ENCODE measurements at places on chromosomes 16 and 17.

GRCh38 chr17:83035722-83036121 lies 43.7 kb upstream of the METRNL start:
- DNase-seq = no peak

DNA sequence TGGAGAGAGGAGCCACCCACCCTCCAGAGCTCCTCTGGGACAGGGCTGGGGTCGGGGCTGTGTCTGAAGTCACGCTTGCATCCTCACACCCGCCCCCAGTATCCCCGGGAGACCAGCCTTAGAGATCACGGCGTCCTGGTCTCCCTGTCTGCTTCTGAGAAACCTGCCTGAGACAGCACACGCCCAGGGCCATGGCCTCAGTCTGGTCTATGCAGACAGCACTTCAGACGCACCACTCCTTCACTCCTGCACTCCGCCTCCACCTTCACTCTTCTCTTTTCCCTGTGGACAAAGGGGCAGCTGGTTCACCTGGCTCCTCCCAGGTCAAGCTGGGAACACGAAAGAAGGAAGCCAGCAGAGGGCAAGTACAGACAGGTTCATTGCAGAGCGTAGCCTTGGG lies 248.0 kb upstream of the GSE1 start:
- no peak for DNase-seq

DNA sequence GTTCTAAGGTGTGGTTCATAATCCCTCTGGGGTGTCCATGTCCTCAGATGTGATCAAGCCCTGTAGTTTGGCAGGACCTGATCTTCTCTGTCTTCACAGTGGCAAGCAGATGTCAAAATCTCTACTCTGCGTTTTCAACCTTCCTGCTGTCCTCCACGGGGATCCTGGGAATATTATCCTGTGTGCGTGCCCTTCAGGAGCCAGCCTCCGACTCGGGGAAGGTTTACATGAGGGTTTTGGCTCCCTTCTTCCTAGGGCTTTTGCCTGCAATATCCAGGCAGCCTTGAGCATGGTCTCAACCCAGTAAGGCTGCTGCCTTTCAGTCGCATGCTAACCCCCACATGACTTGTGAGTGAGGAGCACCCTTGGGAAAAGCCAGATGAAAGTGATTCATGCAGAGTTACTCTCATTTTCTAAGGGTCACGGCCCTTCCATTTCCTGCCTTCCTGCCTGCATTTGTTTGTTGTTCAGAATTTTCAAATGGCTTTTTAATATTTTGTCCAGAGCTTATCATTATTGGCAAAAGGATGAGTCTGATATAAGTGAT lies 202.2 kb upstream of the CHMP6 start:
- peak; percentile 93 for DNase-seq

DNA sequence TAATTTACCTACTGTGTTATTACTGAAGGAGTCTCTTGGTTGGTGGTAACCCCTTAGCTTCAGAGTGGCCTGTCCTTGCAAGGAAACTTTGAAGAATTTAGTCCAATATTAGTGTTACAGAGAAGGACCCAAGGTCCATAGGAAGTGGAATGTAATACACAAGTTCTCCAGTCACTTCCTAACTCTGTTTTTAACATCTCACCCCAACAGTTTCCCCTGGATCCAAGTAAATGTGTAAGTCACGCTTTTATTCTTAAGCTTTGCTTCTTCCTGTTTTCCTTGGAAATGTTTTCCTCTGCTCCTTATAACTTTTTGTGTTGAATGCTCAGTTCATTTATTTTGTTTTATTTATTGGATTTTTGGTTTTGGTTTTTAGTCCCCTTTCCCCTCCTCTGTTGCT lies 25.9 kb upstream of the RPRML start:
- DNase-seq = no peak

DNA sequence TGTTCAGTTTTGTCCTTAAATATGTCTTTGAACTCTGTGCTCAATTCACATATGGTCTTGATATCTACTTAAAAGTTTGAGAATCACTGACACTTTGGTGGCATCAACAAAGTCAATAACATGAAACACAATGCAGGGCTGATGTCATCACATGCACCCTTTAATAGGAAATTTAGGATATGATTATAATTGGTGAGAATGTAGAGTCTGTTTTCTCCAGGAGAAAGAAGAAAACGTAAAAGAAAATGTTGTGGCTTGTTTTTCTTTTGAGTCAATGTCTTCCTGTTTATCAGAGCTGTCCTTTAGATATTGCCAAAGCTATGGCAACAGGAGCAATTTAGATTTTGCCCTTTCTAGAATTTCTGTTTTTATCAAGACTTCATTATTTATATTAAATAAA lies 396.9 kb downstream of the CDH13 start:
- no peak for DNase-seq

DNA sequence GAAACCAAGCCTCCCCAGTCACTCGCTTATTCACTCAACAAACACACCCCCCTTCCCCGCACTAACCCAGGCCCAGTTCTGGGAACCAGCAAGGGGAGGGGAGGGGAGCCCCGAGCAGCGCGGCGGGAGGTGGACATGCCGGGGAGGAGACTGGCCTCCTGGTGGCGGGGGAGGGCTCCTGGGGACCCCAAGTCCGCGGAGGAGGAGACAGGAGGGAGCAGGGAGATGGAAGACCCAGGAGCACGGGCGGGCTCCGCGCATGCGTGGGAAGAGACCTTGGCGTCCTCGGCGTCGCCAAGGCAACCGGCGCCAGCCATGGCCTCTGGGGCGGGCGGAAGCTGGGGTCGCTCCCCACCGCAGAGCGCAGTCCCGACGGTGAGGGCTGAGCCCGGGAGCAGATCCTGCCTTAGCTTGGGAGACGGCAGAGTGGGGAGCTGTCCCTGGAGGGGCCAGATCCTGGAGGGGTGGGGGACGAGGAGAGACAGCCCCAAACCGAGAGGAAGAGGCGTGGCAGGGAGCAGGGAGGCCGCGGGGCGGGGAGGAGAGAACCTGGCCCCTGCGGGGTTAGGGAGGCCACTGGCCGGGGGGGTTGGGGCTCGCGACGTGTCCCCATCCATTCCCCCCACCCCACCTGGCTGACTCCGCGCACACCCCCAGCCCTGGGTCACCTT lies at the start of gene PRR29:
Gene PRR29 (plus strand): TSS at position 302 of the 671 bp plus-strand sequence. CDS start 14 bp downstream, at position 316.
- DNase-seq = peak; percentile 57

- DNase-seq = no peak
These were observed 398.5 kb downstream of the RBFOX1 start for GRCh38 chr16:7731141-7731540.

GRCh38 chr16:70725024-70725911 lies 39.4 kb upstream of the MTSS2 start:
- no peak for DNase-seq
